ENCODE measurements at places on chromosomes 1 and 21. TPM values are rescaled to one million over a fixed set of nuclear protein-coding genes. Genes with fewer than 3 reads are reported as not detected.

GRCh38 chr21:36186081-36186480 is 29.5 kb downstream of the DOP1B start:
- no peak for DNase-seq

- no peak for DNase-seq
These were observed 10.0 kb downstream of the LRRC40 start for GRCh38 chr1:70195342-70195741.

- no peak for DNase-seq
These were observed 90.4 kb upstream of the VAV3 start for GRCh38 chr1:108055387-108055786.

DNA sequence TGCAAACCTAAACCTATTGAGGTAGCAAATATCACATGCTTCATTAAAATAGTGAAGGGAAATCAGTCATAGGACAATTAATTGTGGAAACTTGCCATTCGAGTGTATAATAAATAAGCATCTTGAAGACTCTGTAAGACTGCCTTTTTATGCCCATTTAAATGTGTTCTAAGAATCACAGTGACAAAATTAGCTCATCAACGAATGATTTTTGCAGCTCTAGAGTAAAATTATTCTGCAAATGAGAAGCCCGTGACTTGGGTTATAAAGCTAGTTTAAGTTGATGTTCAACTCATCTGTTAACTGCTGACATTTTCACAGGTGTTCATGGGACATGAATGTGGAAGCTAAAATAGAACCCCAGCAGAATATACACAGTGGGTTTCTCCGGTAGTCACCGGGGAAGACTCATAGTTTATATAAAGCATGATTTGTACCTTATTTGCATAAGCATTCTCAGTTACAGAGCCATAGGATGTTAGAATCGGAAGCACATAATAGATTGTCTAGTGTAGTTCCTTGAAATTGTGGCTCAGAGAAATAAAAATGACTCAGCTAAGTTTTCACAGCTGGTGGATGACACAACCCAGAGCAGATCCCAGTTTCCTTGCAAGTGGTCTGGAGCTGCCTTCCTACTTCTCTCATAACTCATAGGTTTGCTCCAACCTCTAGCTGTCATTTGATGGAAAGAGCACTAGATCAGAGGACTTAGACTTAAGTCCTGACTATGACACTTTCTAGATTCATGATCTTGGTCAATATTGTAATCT is 107.3 kb downstream of the UCHL5 start:
- DNase-seq: no peak

DNA sequence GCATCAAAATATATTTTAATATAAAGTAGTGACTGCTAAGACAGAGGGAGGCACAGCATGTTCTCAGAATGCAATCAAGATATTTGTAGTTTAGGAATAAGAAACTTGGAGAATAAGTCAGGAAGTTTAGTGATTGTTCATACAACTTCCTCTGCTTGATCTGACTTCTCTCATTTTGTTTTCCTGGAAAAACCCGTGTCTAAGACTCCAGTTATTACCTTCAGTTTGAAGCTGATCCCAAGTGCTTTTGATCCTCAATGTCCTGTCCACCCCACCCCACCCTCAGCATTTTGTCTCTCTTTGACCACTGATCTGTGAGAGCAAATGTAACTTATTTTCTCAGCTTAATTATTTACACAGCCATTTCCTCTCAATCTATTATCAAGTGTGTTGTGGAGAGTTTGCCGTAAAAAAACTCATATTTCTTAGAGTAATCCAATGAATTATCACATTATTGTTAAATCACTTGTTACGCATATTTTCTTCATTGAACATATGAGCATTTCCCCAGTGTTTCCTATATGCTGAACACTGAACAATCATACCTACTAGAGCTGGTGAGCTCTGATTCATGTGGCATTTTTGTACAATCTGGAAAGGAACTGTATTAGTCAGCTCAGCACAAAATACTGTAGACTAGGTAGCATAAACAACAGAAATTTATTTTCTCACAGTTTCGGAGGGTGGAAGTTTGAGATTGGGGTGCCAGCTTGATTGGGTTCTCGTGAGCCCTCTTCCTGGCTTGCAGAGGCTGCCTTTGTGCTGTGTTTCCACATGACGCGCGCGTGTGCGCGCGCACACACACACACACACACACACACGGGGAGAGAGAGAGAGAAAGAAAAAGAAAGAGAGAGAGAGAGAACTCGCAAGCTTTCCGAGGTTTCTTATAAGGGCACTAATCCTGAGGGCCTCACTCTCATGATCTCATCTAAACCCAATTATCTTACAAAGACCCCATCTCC is 65.5 kb upstream of the DPYD start:
- DNase-seq: no peak

GRCh38 chr1:165824269-165824643 is 3.2 kb upstream of the UCK2 start:
- DNase-seq: no peak

DNA sequence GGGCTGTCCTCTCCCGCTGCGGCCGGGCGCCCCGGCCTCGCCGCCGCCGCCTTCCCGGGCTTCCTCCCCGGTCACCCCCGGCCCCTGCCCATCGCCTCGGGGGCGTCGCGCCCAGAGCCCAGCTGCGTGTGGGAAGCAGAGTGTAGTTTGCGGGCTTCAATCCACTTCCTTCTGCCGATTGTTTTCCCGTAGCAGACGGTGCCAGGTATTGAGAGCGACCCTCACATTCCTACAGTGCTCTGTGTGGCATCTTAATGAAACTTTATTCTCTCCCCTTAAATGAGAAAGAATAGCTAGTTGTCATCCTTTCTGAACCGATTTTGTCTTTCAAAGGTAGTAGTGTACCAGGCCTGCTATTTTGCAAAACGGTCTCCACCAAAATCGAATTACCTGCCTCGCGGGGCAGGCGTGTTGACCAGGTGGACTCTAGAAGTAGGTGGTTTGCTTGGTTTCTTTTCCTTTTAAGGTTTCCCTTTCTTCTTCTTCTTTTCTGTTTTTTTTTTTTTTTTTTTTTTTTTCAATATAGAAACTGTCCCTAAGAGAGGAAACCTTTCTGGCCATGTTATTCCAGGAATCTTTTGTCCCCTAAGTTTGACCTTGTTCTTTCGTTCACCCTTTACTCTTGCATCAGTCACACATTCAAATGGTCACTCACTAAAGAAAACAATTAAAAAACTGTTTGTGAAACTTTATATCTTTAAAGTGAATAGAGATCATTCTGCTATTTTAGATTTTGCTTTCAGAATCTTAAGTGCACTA is 881 bp downstream of the USP25 start:
- no peak for DNase-seq

DNA sequence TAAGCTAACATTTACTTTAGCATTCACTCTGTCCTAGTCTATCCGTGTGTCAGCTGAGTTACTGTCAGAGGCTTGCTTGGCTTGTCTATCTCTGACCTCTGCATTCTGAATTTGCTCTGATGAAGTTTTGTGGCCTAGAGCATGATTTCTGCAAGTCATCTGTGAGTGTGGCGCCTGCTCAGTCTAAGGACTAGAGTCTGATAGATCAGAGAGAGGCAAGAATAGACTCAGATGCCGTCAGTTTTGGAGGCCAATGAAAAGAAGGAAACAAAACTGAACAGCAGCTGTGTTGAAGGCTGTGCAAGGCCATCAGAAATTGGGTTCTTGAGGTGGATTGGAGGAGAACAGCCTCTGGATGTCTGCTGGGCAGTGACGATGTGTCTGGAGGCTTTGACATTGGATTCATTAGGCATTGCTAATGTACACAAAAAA is 573.1 kb downstream of the USP25 start:
- DNase-seq: no peak

DNA sequence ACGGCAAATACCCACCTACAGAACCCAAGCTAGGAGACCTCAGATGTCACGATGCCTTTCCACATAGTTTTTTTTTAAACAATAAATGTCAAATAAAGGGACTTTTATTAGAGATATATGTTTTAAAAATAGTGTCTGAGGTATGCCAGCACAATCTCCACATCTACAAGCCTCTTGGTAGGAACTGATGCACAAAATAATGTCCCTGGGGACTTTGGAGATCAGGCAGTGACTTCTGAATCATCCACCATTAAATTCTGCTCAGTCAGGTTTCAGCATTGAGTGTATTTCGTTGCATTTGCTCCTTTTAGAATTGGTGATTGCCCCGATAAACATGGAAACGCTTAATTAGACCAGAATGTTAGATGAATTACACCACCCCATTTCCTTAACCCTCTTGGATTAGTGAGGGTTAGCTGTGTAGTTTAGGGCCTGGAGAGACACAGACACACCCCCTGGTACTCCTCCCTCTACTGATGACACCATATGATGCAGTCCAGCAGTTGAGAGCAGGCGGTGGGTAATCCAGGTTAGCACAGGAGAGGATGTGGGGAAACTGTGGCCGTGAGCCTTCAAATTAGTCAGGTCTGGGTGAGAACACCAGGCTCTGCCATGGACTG is 33.6 kb downstream of the LGR6 start:
- no peak for DNase-seq

GRCh38 chr1:160682983-160683865 is 28.4 kb downstream of the CD48 start:
- DNase-seq: no peak

- DNase-seq: no peak
These were observed 73.4 kb downstream of the PIK3CD start for GRCh38 chr1:9724706-9725476.

ATP5PO gene
- 130 TPM for total RNA-seq

LRRC38 gene
- not detected for total RNA-seq

MROH9 gene
- total RNA-seq: not detected

TNFRSF25 gene
- 48.2 TPM for total RNA-seq

SGIP1 gene
- 47.4 TPM for total RNA-seq

F13B gene
- not detected for total RNA-seq

ZNF281 gene
- 6.5 TPM for total RNA-seq

GJB4 gene
- not detected for total RNA-seq

NBPF4 gene
- total RNA-seq: not detected

KRTAP19-4 gene
- not detected for total RNA-seq

FAM78B gene
- total RNA-seq: 0.56 TPM

All from thoracic aorta (tissue), 2 donors.